ENCODE measurements at places on chromosomes 5 and 9.

GRCh38 chr5:87053146-87053545, 214.5 kb upstream of the RASA1 start:
- DNase-seq: no peak

GRCh38 chr5:173884402-173885053, 3.6 kb upstream of the CPEB4 start:
- DNase-seq: no peak

- DNase-seq: no peak
Measured at GRCh38 chr9:115941561-115942315, 211.9 kb upstream of the PAPPA start.

GRCh38 chr5:76855961-76856360, 6.1 kb downstream of the S100Z start:
- DNase-seq: no peak

DNA sequence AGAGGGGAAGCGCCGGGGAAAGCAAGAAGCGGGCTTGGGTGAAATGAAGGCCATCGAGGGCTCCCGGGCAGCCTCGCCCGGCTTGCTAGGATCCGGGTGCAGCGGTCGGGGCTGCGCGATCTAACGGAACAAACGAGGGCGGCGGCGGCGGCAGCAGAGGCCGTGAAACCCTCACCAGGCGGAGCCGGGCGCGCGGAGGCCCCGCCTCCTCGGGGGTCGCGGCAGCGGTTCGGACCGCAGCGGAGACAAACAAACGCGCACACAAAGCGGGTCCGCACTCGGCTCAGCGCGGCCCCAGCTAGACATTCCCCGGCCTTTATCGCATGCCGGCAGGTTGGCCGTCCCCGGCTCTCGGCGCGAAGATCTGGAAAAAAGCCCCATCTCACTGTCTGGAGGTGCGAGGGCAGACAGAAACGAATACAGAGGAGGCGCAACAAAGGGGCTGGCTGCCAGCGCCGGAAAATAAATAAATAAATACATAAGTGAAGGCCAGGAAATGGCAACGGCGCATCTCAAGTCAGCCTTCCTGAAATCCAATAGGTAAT, 10.5 kb upstream of the TRIM36 start:
- DNase-seq: no peak

- DNase-seq: no peak
Measured at GRCh38 chr5:145283141-145283810, 551.9 kb downstream of the PRELID2 start.

- no peak for DNase-seq
Measured at GRCh38 chr9:127049581-127049980, 72.9 kb downstream of the ANGPTL2 start.

DNA sequence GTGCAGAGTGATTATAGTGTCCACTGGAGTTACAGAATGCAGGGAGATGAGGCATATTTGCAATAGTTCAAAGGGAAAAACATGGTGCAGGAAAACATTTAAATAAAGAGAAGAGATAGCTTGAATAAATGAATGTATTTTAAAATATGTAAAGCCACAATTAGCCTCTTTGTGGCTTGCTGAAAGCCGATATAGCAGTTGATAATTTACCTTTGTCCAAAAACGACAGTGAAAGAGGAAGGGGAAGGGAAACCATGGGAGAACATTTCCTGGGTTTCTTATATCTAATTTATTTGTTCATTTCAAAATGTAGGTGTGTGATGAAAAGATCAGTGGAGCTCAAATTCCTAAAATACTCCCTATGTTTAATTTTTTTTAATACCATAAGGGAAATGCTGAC, 156.1 kb downstream of the DENND1A start:
- no peak for DNase-seq

- no peak for DNase-seq
Measured at GRCh38 chr9:104961701-104962359, 33.9 kb upstream of the ABCA1 start.

GRCh38 chr9:72065076-72065475, 4.7 kb upstream of the C9orf57 start:
- no peak for DNase-seq

DNA sequence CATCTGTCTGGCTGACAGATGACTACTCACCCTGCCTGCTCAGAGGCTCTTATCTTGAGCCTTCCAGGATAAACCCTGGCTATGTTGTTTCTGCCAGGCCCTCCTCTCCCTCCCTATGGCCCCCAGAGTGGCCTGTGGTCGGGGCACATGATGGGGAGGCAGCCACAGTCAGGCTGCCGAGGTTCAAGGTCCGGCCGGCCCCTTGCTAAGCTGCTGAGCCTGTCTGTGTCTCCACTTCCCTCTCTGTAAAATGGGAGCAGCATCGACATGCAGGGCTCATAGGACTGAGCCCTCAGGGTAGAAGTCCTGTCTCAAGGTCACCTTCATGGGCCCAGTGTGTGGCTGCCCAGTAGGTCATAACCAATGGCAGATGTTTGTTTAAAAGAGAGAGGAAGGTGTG, 28.5 kb downstream of the WNK2 start:
- DNase-seq: no peak

GRCh38 chr5:10490927-10491672, 49.4 kb downstream of the ROPN1L start:
- DNase-seq: no peak

GRCh38 chr9:14524873-14525515, 168.2 kb downstream of the ZDHHC21 start:
- DNase-seq: no peak

GRCh38 chr9:71984831-71985281, 73.4 kb downstream of the C9orf85 start:
- DNase-seq: no peak

DNA sequence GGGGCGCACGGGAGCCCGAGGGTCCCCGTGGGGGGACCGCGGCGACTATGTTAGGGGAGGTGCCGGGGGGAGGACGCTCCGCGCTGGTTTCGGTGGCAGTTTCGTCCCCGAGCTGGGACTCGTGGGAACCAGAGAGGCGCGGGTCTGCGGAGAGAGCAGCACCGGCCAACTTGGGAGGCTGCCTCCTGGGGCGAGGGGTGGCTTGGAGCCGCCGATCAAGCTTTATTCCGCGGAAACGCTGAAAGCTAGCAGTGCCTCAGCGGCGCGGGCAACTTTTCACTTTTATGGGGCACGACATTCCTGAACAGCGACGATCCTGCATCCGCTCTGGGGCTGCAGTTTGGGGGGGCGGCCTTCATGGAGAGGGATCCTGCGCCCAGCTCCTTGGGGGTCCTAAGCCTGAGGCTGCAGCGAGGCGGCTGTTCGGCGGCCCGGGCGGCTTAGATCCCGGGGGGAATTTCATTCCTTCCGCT, 369 bp downstream of the OCLN start:
- DNase-seq: peak; percentile 3

- DNase-seq: no peak
Measured at GRCh38 chr9:134338394-134339182, 12.3 kb downstream of the RXRA start.

GRCh38 chr5:79032031-79032695, 37.3 kb downstream of the DMGDH start:
- DNase-seq: no peak

- no peak for DNase-seq
Measured at GRCh38 chr9:125493384-125493783, 213.6 kb downstream of the MAPKAP1 start.

DNA sequence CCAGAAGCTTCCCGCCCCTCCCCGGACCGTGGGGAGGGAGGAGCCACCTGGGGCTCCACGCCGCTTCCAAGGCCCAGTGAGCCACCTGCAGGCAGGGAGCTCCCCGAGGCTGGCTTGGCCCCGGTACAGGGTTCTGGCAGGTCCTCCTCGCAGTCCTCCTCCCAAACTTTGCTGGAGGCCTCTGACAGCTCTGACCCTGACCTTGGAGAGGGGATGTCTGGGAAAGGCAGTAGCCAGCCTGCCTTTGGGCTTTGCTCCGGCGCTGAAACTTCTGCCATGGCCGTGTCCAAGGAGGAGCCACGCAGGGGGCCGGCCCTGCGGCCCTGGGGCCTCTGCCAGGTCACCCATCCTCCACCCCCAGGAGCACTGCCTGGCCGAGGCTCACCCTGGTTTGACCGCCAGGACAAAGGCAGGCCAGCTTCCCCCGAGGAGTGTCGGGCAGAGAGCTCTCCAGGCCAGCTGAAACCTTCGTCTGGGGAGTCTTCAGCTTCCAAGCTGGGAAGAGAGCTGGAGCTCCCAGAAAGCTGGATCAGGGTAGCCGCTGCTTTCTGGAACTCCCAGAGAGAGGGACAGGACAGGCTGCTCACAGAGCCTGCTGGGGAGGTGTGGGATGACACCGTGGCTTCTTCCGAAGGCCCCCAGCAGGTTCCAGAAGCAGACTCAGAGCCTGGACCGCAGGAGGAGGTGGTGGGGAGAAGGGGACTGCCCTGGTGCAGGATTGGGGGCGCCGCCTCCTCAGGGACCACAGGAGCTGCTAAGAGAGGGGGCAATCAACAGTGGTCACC, 9.0 kb upstream of the QSOX2 start:
- DNase-seq: no peak

GRCh38 chr5:10059556-10059955, 190.1 kb downstream of the ATPSCKMT start:
- DNase-seq: no peak

- DNase-seq: no peak
Measured at GRCh38 chr9:35757226-35757891, 3.3 kb upstream of the MSMP start.

GRCh38 chr5:158051036-158051435, 192.1 kb upstream of the CLINT1 start:
- no peak for DNase-seq

GRCh38 chr9:136013116-136013515, 51.9 kb upstream of the UBAC1 start:
- no peak for DNase-seq

- DNase-seq: no peak
Measured at GRCh38 chr9:38282756-38283155, 109.7 kb upstream of the ALDH1B1 start.

- no peak for DNase-seq
Measured at GRCh38 chr5:80834710-80835109, 125.5 kb upstream of the RASGRF2 start.

- DNase-seq: no peak
Measured at GRCh38 chr9:34991607-34992375, 2.2 kb downstream of the DNAJB5 start.

DNA sequence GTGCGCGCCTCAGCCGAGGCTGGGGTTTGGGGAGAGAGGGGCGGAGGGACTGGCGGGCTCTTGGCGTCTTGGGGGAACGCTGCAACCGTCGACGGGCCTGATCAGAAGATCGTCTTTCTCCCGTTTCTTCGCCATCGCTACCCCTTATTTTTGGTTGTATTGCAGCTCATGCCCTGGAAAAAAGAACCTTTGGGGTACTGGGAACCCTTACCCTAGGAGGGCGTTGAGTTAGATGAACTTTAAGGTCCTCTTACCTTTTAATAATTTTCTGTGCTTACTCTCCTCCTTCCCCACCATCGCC, 719 bp downstream of the PAIP2 start:
- DNase-seq: peak; percentile 73

GRCh38 chr9:14466828-14467227, 152.9 kb upstream of the NFIB start:
- no peak for DNase-seq

GRCh38 chr9:134914501-134914834, 3.2 kb downstream of the FCN1 start:
- no peak for DNase-seq

GRCh38 chr5:111117136-111117535, 25.0 kb downstream of the WDR36 start:
- no peak for DNase-seq

- no peak for DNase-seq
Measured at GRCh38 chr9:122217640-122218039, 11.1 kb downstream of the LHX6 start.

DNA sequence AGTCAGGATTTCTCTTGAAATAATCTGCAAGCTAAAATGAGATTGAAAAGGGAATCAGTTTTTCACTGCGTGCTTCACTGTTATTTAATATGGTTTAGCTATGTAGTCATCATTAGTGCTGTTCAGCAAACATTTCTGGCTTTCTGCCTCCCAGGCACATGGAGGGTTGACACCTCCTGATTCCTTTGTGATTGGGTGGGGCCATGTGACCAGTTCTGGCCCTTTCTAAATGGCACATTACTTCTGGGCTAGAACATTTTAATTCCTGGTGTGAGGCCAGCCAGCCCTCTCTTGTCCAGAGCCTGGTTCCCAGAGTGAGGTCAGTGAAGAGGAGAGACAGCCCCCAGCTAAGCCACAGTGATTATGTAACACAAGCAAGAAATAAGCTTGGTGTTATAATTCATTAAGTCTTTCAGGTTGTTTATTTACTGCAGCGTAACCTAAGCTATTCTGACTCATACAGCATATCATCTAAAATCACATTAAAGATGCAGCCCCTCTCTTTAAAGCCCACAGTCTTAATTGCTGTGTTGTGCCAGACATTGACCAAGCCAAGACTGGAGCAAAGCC, 17.4 kb upstream of the ARSI start:
- DNase-seq: no peak

DNA sequence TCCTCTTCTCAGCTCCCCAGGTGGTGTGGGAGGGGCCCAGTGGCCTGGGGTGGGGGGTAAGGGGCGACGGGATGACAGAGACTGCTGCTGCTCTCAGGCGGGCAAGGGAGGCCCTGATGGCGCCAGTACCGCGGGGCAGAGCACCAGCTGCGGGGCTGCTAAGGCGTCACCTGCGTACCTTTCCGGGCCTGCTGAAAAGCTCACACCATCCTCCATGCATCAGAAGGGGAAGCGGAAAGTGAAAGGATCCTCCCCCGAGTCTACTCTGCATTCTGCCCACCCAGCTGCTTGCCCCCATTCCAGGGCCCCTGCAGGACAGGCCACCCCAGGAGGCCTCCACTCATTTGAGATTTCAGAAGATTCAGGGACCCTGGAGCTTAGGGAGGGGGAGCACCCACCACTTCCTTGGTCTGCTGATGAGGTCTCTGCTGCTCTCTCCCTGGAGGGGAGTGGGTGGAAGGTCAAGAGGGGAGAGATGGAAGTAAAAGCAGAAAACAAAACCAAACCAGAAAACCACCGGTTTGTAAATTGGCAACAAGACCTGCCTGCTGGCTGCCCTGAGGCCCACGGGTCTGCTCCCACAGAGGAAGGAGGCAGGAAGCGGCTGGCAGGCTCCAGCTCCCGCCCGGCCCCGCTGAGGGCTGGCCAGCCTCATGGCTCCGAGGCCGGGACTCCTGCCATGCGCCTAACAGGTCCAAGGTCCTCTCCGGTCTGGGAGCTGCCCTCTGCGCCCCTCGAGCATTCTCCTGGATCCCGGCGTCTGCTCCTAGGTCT, 33.6 kb downstream of the PRRT1B start:
- peak; percentile 42 for DNase-seq

DNA sequence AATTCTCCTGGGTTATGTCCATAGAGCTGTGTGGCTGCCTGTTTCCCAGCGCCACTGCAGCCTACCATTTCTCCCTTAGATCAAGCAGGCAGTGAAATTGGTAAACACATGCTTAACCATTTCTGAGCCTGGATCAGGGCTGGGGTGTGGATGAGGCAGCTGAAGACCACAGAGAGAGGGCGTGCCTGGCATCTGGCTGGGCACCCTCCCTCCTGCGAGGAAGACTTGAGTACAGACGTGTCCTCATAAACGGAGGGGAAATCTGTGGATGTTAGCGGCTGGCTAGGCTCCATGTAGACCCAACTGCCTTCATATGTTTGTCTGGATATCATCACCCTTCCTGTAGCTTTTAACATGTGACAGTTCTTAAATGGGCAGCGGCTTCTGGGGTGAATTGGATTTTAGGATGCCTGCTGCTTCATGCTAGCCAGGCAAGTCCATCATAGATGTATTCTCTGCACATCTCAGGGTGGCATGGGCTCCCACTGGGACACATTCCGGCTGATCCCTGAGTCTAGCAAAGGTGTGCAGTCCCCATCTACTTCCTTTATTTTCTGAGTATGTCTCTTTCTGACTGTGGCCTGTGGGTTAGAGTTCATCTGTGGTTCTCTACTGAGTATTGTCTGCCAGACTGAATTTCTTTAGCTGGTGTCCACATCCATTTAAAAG, 11.0 kb downstream of the RGS3 start:
- DNase-seq: no peak

Measured in stimulated activated CD4-positive, alpha-beta T cell treated with anti-CD3 and anti-CD28 coated beads, Interleukin-4, amount 100 ng/mL, for 4 hours (primary cell).